GM12891 (cell line): ENCODE measurements at places on chromosomes 6 and 20.

DNA sequence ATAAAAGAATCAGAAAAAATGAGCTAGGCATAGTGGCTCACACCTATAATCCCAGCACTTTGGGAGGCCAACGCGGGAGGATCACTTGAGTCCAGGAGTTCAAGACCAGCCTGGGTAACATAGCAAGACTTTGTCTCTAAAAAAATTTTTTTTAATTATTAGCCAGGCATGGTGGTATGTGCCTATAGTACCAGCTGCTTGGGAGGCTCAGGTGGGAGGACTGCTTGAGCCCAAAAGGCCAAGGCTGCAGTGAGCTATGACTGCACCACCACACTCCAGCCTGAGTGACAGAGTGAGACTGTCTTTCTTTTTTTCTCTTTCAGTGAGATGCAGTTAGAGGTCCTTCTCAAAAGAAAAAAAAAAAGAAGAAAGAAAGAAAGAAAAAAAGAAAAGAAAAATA lies 8.5 kb upstream of the SNRPC start:
- DNase-seq: no peak

- DNase-seq: no peak
Measured at GRCh38 chr6:52310932-52311331, 26.4 kb upstream of the MCM3 start.

GRCh38 chr6:105212587-105212986 lies 32.8 kb upstream of the POPDC3 start:
- DNase-seq: no peak

- no peak for DNase-seq
Measured at GRCh38 chr6:41377071-41377470, 41.7 kb downstream of the NCR2 start.

GRCh38 chr6:11078266-11078665 lies 15.4 kb upstream of the SMIM13 start:
- DNase-seq: no peak

DNA sequence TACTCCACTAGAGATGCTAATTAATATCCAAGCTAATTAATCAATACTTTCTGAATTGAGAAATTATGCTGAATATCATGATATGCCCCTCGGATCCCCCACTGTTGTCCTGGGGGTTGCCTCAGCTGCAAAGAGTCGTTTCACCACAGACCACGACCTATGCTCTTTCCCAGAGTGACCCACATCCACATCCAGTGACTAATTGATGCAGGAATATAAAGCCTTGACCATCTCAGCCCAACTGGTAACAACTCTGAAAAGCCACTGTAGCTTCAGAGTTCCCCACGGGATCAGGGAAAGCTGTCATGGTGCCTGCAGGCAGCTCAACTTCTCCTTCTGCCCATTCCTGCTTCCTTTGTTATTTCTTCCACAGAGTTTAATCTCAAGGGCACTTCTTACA lies 116.9 kb downstream of the RWDD2A start:
- no peak for DNase-seq

DNA sequence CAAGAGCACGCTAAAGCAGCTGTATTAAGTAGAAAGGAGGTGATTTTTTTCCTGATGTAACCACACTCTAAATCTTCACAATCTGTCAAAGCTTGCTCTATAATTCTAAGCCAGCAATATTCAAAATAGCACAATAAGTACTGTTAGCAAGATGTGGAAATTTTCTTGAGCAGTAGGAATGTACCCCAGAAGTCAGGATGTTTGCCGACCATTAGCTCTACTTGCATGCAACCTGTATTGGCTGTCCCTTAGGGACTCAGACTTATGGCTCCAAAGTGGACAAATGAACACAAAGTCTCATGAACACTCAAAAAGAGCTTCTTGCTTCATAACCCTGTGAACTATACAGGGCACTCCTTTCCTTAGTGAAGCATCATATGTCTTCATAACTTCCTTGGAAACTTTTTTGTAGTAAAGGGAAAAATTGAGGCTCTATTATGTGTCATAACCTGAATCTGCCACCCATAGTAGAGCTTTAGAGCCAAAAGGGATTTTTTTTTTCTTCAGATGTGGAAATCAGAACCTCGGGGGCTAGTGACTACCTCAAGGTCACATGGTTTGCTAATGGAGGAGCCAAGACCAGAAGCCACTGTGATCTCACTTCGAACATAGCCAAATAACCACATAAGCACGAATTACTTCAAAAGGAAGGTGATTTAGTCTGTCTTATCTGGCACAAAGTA lies 54.5 kb downstream of the ADGRG6 start:
- no peak for DNase-seq
